ENCODE measurements at places on chromosomes 6 and 20.

DNA sequence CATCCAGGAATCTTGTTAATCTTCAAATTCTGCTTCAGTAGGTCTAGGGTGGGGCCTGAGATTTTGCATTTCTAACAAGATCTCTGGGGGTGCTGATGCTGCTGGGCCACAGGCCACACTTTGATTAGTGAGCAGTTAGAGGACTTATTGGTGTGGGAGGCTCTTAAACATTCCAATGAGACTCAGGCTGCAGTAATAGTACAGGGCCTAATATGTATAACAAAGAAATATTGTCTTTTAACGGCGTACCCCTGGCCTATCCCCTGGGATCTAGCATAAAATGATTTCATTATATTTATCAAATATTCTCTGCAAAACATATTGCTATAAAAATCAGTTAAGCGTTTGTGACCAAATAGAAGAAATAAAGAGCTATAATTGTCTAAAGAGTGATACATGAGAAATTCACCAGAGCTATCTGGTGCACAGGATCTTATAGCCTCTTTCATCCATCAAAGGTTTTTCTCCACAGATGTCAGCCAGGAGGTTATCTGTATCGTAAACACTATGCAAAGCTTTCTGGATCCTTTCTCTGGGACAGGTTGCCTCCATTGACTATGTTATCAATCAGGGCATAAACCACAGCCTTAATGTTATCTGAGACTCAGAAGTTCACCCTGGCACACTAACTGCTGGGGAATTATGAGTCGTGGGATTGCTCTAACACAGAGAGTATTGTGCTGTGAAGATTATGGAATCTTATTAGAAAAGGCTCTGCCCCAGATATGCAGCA is 488.5 kb upstream of the MAP3K7 start:
- no peak for DNase-seq

DNA sequence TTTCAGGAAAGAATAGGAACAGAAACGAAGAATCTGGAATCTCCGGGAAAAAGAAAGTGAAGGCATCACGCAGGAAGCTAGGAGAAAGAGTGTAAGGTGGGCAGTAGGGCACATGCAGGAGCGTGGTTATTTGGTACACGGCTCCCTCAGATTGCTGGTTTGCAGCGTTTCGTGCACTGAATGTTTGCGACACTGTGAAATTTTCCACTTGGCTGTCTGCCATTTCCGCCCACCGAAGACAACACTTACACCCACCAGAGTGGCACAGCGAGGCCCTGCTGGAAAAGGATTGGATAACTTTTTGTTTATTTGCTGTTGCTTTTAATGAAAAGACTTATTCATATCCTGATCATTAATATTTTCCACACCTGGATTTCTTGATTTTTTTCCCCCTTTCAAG is 248.3 kb downstream of the GMPR start:
- no peak for DNase-seq

DNA sequence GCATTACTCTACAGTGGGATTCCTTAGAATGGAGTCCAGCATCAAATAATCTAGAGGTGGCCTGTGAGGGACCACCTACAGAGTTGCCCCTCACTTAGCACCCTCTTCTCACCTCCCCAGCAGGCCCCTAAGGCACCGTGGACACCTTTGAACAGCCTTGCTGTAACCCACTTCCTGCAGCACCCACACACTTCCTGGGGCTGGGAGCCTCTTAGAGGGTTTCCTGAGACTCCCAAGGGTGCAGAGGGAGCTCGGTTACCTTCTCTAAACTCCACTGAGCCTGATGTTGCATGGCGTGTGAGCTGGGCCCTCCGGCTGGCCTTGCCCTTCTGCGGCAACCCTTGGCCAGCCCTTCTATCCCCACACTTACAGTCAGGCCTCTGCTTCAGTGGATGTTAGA is 7.3 kb upstream of the SIRPG start:
- DNase-seq, result no peak

DNA sequence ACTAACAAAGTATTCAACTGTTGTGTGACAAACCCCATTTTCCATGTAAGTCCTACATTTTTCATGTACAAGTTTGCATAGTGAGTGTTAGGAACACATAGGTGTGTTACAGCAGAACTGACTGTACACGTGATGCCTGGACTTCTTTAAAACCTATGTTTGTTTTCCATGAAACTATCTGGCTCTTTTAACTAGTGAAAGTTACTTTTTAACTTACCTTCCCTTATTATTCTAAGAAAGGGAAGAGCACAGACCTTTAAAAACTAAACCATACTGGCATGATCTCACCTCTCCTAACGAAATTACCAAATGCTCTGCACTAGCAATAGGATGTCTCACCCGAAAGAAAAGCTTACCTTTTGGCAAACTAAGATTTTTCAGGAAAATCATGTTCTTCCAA is 87.8 kb downstream of the CENPW start:
- DNase-seq, result no peak

DNA sequence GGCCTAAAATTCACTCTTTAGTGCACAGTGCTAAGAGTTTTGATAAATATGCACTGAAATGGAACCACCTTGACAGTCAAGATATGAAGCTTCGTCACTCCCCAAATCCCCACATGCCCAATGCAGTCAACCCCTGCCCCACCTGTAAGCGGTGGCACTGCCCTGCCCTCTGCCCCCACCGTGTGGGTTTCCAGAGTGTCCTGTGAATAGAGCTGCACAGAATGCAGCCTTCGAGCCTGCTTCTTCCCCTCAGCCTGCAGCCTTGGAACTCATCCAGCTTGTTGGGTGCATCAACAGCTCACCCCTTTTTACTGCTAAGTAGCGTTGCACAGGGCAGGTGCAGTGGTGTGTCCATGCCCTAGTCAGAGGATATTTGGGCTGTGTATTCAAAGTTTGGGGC is 216.3 kb downstream of the SYNDIG1 start:
- DNase-seq, result peak; percentile 4

GRCh38 chr6:48184648-48185047 is 73.7 kb upstream of the PTCHD4 start:
- DNase-seq, result no peak

- DNase-seq, result no peak
Observed at GRCh38 chr6:127515234-127515793, 3.8 kb downstream of the MTCL3 start.

- peak; percentile 14 for DNase-seq
Observed at GRCh38 chr6:170294298-170294730, 3.4 kb upstream of the DLL1 start.

DNA sequence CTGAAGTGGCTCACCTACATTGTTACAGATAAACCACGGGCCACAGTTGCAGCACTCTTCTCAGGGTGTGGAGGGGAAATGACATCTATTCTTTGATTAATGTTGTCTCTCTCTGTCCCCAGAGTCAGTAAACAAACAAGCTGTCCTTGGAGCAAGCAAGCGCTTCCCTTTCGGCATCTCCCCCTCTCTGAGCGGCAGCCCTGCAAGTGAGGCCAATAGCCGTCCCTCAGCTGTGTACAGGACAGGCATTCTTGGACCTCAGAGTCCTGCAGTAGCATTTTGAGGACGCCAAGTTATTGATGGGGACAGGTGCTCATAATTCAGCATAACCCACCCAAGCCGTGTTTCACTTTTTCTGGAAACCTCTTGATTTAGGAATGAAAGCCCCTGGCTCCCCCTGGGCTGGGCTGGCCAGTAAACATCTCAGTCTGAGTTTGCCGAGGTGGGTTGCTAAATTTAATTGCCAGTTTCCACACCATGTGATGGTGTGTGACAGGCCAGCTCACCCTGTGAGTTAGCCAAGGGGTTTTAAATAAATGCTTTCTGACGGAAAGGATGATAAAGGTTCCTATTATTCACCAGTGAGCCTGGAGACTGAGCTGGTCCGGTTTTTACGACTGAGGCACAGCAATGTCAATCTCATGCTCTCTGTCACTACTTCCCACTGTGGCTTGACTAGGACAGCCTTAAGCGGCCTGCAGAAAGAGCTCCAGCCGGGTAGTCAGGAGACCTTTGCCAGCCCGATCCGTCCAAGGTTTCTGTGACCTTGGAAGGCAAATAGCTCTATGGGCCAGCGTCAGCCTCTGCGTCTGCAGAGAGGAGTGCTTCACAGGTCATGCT is 214.8 kb upstream of the RREB1 start:
- DNase-seq, result no peak

GRCh38 chr20:3452136-3452535 is 18.7 kb upstream of the ATRN start:
- no peak for DNase-seq

- DNase-seq, result no peak
Observed at GRCh38 chr20:18533491-18533890, 25.8 kb downstream of the SEC23B start.

DNA sequence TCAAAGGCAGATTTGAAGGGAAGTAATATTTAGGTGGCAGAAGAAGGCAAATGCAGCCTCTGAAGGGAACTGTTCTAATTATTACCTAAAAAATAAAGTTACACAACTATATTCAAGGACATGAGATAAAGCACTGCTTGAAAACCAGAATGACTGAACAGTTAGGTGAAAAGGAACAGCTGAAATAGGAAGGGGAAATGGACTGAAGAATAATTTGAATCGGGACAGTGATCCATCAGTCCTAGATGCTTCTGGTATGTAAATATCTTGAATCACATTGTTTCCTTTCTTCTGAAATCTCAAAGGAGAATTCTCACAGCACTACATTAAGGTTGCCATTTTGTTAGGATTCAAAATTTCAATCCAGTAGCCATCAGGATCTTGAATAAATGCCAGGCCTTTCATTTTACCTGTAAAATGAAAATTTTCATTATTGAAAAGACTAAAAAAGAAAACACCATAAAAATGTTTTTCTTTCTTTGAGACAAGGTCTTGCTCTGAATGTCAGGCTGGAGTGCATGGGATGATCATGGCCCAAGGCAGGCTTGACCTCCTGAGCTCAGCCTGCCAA is 25.9 kb downstream of the GLO1 start:
- DNase-seq, result no peak

- no peak for DNase-seq
Observed at GRCh38 chr20:38337561-38338140, 8.6 kb upstream of the LBP start.

- DNase-seq, result no peak
Observed at GRCh38 chr6:32166411-32167061, 2.1 kb downstream of the EGFL8 start.

DNA sequence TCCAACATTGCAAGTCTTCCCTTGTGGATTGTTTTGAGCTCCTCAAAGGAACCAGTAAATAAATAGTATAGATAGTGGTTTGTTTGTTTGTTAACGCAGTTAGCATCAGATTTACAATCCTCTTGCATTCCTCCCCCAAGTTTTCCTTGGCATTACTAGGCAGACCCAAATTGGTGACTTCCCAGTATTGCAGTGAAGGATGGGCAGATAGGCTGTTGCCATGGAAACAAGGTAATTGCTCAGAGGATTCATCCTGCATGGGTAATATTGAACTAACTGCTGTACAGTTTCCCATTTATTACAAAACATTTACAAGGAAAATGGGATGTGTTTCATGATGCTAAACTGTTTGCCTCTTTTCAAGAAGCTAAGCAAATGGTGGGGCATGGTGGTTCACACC is 477.2 kb downstream of the EPM2A start:
- DNase-seq, result no peak

DNA sequence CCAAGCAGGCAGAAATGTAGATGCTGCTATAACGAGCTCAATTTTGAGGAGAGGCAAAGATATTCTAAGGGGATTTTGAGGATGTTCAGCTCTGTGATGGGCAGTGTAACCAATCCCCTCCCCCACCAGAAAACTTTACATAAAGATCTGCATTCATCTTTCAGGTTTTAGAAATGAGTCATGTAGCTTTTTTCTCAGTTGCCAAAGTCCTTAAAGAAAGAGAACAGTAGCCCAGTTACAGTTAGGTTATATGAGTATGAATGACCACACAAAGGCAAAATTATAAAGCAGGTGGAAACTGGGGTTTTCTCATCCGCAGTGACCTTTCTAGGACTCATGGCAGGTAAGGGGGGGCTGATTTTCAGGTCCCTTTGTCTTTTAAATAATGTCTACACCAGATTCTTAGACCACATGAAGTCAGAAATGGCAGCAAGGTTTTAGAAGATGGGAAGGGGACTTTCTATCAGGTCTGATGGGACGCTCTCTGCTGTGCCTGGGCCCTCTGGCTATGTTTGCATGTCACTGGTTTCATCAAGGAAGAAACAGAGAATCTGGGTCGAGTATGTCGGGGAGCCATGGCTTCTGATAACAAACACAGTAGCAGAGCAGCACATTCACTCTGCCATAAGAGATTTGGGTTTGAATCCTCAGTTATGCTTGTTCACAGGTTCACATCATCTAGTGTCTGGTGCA is 94.7 kb downstream of the CLIC5 start:
- DNase-seq, result no peak

- no peak for DNase-seq
Observed at GRCh38 chr6:26197636-26197932, 110.4 kb downstream of the HFE start.

DNA sequence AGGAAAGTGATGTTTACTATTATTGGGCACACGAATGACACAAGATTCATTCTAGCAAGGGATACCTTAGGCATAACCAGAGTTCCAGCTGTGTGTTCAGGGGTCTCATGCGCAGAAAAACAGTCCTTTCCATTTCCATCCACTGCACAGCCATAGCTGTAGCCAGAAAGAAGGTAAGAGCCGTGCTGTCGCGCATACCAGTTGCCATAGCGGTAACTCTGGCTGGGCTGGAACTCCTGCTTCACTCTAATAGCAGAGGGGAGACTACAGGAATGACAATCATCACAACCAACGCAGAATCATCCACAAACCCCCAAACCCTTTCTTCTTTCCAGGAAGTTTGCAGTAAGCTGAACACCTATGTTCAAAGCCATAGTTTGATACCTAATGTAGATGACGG is 7.5 kb downstream of the C6orf52 start:
- no peak for DNase-seq

GRCh38 chr6:56772737-56773184 is 130.1 kb upstream of the DST start:
- DNase-seq, result peak; percentile 34

DNA sequence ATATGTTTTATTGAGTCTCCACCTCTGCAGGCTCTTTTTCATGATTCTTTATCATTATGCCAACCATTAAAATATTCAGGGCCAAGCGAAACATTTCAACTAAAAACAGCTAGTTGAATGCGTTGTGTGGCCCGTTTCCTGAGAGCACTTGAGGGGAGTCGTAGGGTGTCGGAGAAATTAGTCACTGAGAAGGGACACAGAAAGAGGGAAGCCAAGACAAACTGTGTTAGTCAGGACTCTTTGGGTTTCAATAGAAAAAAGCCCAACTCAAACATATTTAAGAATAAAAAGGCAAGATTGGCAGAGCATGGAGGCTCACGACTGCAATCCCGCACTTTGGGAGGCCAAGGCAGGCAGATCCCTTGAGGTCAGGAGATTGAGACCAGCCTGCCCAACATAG is 58.9 kb downstream of the MAFB start:
- no peak for DNase-seq

- DNase-seq, result no peak
Observed at GRCh38 chr6:139882234-139882633, 507.8 kb upstream of the CITED2 start.

DNA sequence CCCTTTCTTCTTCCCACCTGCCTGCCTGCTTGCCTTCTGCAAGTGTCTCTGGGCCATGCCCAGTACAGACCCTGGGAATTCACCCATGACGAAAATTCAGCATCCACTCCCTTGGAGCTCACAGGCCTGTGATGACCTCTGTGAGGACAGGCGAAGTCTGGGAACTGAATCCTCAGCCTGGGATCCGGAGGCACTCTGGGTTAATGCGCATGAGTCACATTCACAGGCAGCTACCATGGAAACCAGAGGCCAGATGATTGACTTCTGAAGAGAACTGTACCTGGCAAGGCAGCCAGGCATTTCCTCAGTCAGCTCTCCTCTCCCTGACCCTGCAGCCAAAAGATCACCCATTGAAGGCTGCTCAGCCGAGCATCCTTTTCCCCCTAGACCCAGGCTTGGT is 41.0 kb downstream of the SLC9A8 start:
- no peak for DNase-seq
